Testis (tissue), 5 donors: ENCODE measurements at places on chromosomes 12 and 14.

GRCh38 chr12:77995436-77996167 lies 164.9 kb downstream of the NAV3 start:
- no peak for DNase-seq

GRCh38 chr14:96634481-96634880 lies 132.3 kb downstream of the PAPOLA start:
- DNase-seq: no peak

DNA sequence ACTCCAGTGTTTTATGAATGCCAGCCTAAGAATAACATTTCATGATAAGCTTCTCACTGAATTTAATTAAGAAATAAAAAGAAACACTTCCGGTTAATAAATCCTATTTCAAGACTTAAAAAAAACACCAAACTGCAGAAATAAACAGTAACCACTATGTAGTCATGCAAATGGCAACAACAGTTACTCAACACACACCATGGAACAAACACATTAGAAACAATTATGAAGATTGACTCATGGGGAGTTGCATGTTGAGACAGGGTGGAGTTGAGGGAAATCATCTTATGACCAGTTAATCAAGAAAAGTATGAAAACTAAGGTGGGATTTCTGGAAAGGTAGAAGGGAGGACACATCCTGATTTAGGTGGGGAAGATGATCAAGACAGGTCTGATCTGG lies 52.7 kb downstream of the PLBD1 start:
- DNase-seq: no peak

DNA sequence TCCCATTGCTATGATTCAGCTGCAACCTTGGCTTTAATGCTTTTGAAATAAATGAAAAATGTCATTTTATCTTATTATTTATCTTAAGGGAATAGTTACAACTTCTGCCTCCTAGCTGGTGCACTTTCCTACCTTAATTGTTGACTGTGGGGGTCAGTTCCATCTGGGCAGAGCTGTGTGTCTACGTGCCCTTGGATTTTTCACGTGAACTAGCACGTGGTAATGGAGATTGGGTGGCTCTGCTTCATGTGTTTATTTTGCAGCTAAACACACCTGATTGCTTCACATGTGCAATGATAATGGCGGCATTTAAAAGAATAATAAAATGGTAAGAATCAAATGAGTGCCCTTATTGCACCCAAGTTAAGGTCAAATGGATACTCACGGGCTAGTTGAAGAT lies 10.6 kb upstream of the PELI2 start:
- DNase-seq: no peak

- DNase-seq: peak; percentile 52
Measured at GRCh38 chr14:35818346-35819115, 7.6 kb upstream of the BRMS1L start.

DNA sequence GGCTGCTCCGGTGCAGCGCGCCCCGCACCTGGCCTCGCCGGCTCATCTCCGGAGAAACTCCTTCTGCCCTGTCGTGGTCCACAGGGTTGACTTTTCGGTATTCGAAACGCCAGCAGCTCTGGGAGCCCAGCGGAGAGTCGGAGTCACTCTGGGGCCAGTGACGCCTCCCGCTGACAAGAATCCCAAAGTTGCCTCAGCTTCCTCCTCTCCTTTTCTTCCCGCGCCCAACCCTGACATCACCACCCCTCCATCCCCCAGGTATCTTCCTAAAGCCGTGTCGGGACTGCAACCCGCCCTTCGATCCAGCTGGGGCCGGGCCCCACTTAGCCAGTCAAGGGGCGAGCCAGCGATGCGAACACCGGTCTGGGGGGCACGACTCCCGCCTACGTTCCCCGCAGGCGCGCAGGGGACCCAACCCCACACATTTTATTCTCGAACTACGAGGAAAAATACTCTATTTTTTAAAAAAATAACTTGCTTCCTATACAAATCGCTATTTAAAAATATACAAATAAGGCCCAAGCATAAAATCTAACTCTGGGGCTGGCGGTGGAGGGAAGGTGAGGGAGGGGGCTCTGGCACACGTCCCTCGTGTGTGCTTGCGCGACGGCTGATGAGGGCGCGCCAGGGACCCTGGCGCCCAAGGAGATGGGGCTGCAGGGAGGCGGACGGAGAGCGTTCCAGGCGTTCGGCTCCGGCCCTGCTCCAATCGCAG lies 2.1 kb downstream of the NKX2-8 start:
- no peak for DNase-seq

GRCh38 chr12:2792671-2793500 lies 1.9 kb upstream of the FKBP4 start:
- DNase-seq: no peak

GRCh38 chr12:65082406-65082805 lies 38.7 kb downstream of the WIF1 start:
- no peak for DNase-seq

- no peak for DNase-seq
Measured at GRCh38 chr14:92677087-92677668, 71.2 kb downstream of the LGMN start.

GRCh38 chr12:120847814-120848213 lies 56.3 kb downstream of the SPPL3 start:
- DNase-seq: no peak

GRCh38 chr12:82627799-82628198 lies 58.9 kb upstream of the TMTC2 start:
- DNase-seq: no peak

DNA sequence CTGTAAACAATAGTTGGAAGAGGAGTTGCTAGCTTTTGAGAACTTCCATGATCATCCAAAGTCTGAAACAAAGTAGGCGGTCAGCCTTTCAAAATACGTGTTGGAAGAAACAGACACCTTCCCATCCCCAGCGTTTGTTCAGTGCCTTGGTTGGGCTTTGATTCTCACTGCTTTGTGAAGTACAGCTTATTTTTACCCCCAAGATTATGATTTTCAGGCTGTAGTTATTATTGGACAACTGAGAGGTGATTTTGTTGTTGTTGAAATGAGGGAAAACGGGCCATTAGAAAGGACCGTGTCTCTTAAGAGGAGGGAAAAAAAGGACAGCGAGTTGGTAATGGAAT lies 921 bp upstream of the CEP83 start:
- DNase-seq: no peak
